Body of pancreas (tissue), 4 donors: ENCODE measurements at places on chromosomes 4 and X. TPM values are rescaled to one million over a fixed set of nuclear protein-coding genes. Genes with fewer than 3 reads are reported as not detected.

ZNF711 gene
- 4.7 TPM for total RNA-seq

PDS5A gene
- 50.8 TPM for total RNA-seq

SHROOM4 gene
- total RNA-seq = 2.6 TPM

- no peaks in the 10 kb centered on the region for H3K36me3 ChIP-seq
- H3K27me3 ChIP-seq = no peaks in the 10 kb centered on the region
- H3K4me3 ChIP-seq = no peak overlapping the region
- peak; percentile 20 for DNase-seq
- H3K4me1 ChIP-seq = no peaks in the 10 kb centered on the region
- H3K27ac ChIP-seq = no peak overlapping the region
Observed at GRCh38 chrX:40434947-40435346, 145.8 kb upstream of the ATP6AP2 start.

DNA sequence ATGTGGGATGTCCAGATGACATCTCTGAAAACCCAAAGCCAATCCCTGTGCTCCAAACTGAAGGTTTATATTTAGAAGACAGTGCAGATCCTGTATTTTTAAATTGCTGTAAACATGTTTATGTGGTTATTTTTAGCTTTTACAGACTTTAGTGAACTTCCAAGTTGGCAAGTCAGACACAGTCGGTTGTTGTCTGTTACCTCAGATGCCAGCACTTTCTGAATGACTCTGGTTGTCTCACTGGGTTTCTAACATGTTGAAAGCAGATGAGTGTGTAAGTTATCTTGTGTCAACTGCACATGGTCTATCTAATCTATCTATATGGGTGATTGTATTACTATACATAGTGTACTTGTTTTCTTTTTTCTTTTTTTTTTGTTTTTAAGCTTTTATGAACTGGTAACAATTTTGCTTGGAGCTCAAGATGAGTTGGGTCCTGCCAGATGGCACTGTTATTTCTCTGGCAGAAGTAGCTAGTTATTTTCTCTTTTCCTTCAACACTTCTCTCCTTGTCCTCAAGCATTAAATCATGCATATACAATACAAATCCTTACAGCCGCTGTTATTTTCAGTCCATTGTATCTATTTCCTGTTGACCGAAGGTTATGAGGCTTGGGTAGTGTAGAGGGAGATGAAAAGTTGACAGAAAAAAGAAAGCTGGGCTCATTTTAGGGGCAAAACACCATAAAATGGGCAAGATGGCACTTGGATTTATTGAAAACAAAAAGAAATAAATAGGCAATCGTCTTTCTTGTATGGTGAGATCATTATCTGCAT lies 66.3 kb downstream of the GAB1 start:
- peaks cover 23% of the 10 kb centered on the region for H3K4me1 ChIP-seq
- H3K27me3 ChIP-seq = no peaks in the 10 kb centered on the region
- H3K4me3 ChIP-seq = no peak overlapping the region
- DNase-seq = no peak

- H3K4me3 ChIP-seq = no peak overlapping the region
- H3K4me1 ChIP-seq = peaks cover 31% of the 10 kb centered on the region
- no peaks in the 10 kb centered on the region for H3K36me3 ChIP-seq
- H3K27ac ChIP-seq = no peak overlapping the region
Observed at GRCh38 chr4:22498866-22499265, 17.0 kb downstream of the ADGRA3 start.

DNA sequence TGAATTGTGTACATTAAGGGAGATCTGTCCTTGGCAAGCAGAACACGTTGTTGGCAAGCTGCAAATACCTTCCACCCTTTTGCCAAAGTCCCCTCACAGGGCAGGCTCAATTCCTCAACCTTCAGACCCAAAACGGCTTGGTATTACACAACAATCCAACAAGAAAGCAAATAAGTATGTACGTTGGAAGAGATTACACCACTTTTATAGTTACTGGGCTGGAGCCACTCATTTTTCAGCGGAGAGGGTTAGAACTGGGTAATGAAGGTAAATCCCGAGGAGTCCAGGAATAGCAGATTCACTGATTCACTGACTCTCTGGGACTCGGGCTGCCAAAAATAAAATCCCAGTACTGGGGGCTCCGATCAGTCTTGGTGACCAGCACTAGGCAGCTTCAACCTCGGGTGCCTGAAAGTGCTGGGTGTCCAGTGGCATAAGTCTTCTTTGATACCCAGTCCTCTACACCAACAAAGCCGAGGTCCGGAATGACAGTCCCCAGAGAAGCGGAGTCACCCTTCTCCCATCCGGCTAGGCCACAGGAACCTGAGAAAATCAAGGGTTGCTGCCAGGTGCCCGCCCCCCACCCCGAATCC lies 587 bp downstream of the TIMM8A start:
- peak overlapping the region; percentile 28 for H3K4me3 ChIP-seq
- no peak overlapping the region for H3K27ac ChIP-seq
- peaks cover 12% of the 10 kb centered on the region for H3K4me1 ChIP-seq
- no peaks in the 10 kb centered on the region for H3K36me3 ChIP-seq
- H3K27me3 ChIP-seq = no peaks in the 10 kb centered on the region

DNA sequence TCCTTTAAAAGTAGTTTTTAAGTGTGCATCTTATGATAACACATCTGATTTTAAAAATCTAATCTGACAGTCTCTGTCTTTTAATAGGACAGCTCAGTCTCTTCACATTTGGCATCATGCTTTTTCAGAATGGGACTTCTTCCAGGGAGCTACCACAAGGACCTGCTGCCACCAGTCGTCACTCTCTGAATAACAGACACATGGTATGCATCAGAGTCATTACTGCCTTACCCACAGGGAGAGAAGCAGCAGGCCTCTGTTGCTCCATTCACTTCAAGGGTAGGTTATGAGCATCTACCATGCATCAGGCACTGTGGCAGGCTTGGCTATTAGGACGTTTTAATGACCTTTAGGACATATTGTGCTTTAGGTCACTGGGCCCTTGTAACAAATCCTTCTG lies 50.0 kb upstream of the AFAP1 start:
- H3K27me3 ChIP-seq = no peaks in the 10 kb centered on the region
- H3K36me3 ChIP-seq = no peaks in the 10 kb centered on the region
- no peak overlapping the region for H3K27ac ChIP-seq
- no peak overlapping the region for H3K4me3 ChIP-seq
- no peaks in the 10 kb centered on the region for H3K4me1 ChIP-seq

DNA sequence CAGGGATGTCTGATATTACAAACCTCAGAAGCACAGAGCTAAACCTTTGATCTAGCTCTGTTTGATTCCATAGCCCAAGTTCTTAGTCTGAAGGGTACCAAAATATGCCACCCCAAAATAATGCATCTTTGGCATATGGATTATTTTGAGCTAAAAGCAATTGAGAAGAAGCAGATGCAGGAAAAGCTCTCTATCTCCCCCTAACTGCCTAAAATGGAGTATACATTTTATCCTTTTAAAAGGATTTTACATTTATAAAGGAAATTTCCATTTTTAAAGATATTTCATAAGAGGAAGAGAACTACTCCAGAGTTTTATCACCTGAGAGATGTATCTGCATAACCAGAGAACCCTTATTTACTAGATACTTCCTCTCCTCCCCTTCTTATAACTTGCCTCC lies 158.7 kb downstream of the ZNF674 start:
- no peaks in the 10 kb centered on the region for H3K4me1 ChIP-seq
- no peak overlapping the region for H3K27ac ChIP-seq
- no peaks in the 10 kb centered on the region for H3K36me3 ChIP-seq
- no peak overlapping the region for H3K4me3 ChIP-seq
- H3K27me3 ChIP-seq = no peaks in the 10 kb centered on the region

DNA sequence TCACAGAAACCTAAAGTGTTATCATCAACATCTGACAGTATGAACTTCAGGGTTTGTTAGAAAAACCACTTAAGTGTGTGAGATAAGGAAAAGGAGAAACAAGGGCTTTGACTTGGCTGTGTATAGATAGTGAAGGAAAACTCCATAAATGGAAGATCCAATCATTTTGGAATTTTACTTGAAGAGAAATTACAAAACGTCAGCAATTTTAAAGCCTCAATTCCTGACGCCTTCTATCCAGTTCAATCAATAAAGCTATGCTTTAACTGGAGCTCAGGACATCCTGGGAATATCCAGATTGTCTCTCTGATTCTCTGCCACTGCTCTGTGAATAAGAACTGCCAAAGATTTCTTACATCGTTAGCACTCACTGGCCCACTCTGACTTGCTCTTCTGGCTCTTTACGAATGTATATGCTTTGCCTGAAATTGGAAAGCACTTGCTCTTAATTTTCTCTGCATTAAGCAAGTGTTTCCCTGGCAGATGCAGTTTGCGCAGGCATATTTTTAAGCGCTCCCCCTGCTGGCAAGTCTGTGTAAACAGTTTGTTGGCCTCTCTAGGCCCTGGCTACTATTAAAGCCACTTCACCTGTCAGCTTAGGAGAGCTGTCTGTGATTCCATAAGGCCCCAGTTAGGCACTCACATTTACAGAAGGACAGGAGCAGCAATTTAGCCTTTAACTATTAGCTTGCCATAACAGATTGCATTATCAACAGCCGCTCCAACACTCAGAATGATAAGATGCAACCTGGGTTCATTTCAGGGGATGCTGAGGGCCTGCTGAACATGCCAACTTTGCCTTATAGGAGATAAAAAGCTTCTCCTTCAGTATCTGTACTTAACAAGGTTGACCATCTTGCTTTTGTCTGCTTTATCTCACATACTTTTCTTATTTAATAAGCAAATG lies 251.4 kb upstream of the DDX53 start:
- H3K4me3 ChIP-seq = no peak overlapping the region
- DNase-seq = peak; percentile 23
- no peaks in the 10 kb centered on the region for H3K36me3 ChIP-seq
- no peaks in the 10 kb centered on the region for H3K27me3 ChIP-seq
- no peak overlapping the region for H3K27ac ChIP-seq

- no peak for DNase-seq
- no peaks in the 10 kb centered on the region for H3K27me3 ChIP-seq
- no peaks in the 10 kb centered on the region for H3K36me3 ChIP-seq
- no peak overlapping the region for H3K4me3 ChIP-seq
- no peak overlapping the region for H3K27ac ChIP-seq
Observed at GRCh38 chrX:13096728-13097127, 52.3 kb upstream of the FAM9C start.

DNA sequence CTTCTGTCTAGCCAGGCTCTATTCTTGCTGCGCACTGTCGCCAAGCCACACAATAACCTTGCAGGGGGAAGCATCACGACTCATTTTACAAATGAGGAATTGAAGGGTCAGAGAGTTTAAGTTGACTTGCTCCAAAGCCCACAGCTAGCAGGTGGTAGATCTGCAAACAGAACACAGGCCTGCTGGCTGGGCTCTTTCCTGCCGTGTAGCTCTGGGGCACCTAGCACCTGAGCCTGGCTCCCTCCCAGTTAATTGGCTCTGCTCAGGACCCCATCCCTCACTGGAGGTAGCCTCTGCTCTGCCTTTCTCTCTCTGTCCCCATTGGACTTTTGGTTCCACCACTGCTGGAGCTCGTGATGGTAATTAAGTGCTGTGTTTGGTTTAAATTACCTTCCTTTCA lies 98.5 kb downstream of the NSUN7 start:
- H3K36me3 ChIP-seq = no peaks in the 10 kb centered on the region
- H3K4me1 ChIP-seq = no peaks in the 10 kb centered on the region
- no peaks in the 10 kb centered on the region for H3K27me3 ChIP-seq
- no peak overlapping the region for H3K27ac ChIP-seq
- DNase-seq = no peak
- H3K4me3 ChIP-seq = no peak overlapping the region

- no peaks in the 10 kb centered on the region for H3K36me3 ChIP-seq
- no peaks in the 10 kb centered on the region for H3K27me3 ChIP-seq
- no peak overlapping the region for H3K4me3 ChIP-seq
- DNase-seq = no peak
- H3K4me1 ChIP-seq = no peaks in the 10 kb centered on the region
Observed at GRCh38 chr4:163665101-163665500, 170.6 kb downstream of the TMA16 start.

DNA sequence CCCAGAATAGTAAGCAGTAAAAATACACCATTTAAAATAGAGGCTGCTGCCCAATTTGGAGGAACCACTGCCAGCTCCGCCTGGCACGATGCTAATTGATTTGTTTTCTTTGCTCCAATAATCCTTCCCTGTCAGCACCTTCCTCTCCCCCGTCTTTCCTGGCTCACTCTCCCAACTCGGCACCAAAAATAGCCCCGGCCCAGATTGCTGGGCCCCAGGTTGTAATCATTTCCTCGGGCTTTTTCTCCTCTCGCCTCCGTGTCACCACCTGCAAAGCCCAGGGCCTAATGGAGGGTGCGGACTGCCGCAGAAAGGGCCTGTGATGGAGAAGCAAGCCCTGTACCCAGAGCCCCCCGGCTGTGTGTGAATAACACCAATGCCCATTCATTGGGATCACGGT lies 197.6 kb upstream of the PSAPL1 start:
- H3K27ac ChIP-seq = no peak overlapping the region
- no peaks in the 10 kb centered on the region for H3K36me3 ChIP-seq
- H3K4me3 ChIP-seq = no peak overlapping the region
- no peak for DNase-seq

DNA sequence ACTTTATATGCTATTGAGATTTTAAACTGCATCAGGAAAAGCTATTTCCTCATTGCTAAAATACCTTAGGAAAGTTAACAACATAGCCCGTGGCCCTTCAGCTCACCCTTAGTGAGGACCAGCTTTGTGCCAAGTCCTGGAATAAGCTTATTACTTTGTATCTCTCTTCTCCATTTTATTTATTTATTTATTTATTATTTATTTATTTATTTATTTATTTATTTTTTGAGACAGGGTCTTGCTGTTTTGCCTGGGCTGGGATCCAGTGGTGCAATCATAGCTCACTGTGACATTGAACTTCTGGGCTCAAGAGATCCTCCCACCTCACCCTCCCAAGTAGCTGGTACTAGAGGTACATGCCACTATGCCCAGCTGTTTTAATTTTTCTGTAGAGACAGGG lies 6.3 kb downstream of the RHOXF1 start:
- no peak for DNase-seq
- no peaks in the 10 kb centered on the region for H3K36me3 ChIP-seq
- no peaks in the 10 kb centered on the region for H3K4me1 ChIP-seq
- no peak overlapping the region for H3K27ac ChIP-seq

DNA sequence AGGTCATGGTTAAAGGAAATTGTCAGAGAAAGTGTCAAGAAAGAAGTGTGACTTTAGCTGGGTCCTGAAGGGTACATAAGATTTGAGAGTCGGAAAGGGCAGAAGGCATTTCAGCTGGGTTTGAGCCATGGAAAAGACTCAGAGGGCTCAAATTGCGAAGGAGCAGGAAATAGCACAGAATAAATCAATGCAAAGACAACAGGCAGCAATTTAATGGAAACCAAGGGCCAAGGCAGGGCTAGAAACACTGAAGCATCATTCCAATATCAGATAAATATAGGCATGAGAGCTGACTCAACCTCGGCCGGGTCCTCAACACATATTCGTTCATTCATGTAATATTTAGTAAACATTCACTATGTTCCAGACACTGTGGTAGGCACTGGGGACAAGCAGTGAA lies 3.6 kb upstream of the FMR1 start:
- no peaks in the 10 kb centered on the region for H3K36me3 ChIP-seq
- H3K4me1 ChIP-seq = no peaks in the 10 kb centered on the region
- H3K27ac ChIP-seq = no peak overlapping the region
- no peak overlapping the region for H3K4me3 ChIP-seq
- no peaks in the 10 kb centered on the region for H3K27me3 ChIP-seq

- no peaks in the 10 kb centered on the region for H3K36me3 ChIP-seq
- no peak for DNase-seq
- H3K27me3 ChIP-seq = no peaks in the 10 kb centered on the region
Observed at GRCh38 chrX:69121321-69122000, 43.8 kb downstream of the PJA1 start.
